Activated CD4-positive, alpha-beta T cell treated with anti-CD3 and anti-CD28 coated beads for 4 hours (primary cell): ENCODE measurements at places on chromosomes 16 and 17.

DNA sequence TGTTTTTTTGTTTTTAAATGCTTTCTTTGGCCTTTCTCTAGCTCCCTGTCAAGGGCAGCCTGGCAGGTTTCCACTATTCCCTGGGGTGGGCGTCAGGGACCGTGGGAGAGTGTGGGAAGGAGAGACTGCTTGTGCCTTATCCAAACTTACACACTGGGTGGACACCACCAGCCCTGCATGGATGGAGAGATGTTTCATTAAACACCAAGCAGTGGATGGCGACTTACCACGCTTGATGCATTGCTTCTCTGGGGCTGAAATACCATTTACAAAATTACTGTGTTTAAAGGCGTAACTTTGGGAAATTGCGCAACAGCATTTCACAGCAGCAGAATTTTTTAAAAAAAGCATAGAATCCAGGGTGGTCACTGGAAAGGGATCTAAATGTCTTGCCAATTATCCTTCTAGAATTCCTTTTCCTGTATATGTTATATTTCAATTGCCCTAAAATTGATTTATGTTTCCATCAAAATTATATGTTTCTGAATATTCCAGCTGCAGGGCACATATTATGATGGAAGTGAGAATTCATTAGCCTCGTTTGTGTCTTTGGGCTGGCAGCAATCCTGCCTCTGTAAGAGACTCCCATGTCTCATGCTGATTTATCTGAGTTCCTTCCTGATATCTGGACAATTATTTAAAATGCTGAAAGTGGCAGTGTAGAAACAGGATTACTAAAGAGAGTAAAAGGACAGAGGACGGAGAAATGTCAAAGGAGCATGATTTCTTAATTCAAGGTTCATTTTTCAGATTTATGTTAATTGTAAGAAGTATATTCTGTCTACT, 247.3 kb downstream of the GRIN2A start:
- DNase-seq: no peak

GRCh38 chr17:62581764-62582163, 45.7 kb upstream of the MRC2 start:
- no peak for DNase-seq

GRCh38 chr17:3792481-3792880, 8.5 kb downstream of the ITGAE start:
- DNase-seq: no peak

GRCh38 chr16:73817526-73818324, 478.9 kb upstream of the PSMD7 start:
- no peak for DNase-seq

- DNase-seq: no peak
These were observed 7.3 kb downstream of the ACACA start for GRCh38 chr17:37399265-37399803.

DNA sequence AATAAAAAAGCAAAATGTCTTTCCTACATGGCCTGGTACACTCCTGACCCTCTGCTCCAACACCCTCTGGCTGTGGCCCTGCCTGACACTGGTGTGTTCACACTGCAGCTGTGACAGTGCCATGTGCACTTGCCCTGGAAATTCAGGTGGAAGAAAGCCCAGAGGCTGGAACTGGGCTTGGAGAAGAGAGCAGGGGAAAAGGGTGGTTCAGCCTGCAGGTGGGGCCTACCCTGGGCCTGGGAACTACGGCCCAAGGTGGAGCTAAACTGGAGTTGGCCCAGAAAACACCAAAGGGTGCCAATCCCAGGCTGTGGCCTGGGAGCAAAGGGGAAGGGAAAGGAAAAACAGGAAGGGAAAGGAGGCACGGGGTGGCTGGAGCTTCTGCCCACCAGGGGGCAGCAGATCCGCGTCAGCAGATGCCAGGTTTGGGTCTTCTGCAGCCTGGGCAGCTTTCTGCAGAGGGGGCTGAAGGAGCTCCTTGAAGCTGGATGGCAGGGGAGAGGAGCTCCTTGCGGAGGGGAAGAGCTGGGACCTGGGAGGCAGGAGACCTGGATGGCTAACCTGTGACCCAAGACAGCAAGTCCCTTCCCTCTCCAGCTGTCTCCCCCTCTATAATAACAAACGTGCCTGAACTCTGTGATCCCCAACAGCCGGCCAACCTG, 15.4 kb upstream of the CTCF start:
- peak; percentile 70 for DNase-seq

DNA sequence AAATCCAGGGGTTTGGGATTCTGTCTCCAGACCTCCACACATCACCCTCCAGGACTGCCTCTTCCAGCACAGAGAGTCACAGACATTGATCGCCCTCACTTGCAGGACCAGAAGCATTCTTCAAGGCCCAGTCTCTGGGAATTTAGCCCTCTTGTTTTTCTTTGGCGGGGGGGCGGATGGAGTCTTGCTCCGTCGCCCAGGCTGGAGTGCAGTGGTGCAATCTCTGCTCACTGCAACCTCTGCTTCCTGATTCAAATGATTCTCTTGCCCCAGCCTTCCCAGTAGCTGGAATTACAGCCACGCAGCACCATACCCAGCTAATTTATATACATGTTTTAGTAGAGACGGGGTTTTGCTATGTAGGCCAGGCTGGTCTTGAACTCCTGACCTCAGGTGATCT, 8.5 kb upstream of the ITGAL start:
- DNase-seq: no peak

DNA sequence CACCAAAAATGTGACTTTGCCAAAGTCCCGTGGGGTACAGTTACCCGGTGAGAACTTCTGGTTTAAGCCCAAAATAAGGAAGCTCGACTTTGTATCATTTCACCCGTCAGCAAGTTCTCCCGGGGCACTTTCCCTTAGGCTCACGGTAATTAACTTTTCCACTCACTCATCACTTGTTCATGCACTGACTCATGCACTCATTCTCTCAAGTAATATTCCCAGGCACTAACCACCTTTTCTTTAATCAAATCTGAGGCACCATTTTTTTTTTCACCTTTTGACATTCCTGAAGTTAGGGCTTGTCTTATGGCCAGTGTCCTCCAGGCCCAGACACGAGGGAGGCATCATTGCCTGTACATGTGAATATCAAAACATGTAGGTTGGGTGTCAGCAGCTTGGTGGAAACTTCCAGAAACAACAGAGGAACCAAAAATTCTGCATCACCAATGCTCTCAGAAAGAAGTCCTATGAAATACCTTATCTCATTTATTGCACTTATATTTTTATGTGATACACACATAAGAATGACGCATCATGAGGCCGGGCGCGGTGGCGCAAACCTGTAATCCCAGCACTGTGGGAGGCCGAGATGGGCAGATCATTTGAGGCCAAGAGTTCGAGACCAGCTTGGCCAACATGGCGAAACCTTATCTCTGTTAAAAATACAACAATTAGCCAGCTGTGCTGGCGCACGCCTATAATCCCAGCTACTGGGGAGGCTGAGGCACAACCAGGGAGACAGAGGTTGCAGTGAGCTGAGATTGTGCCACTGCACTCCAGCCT, 36.1 kb upstream of the ATP2C2 start:
- no peak for DNase-seq

DNA sequence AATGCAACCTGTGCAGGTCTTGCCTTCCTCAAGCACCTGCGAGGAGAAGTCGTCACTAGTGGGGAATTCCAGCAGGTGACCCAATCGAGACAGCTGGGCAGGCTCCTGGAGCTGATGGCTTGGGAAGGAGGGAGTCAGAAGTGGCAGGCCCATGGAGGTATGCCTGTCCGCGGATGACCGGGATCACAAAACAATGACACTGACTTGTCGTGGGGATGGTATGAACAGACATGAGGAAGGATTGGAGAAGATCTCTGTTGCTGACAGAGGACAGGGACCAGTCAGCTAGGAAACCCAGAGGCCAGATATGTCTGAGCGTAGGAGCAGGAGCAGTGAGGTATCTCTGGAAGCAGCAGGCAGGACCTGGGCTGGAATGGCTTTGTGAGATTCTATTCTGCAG, 233.3 kb downstream of the SOX9 start:
- DNase-seq: no peak

GRCh38 chr17:4958102-4958501, 7.2 kb downstream of the ENO3 start:
- DNase-seq: no peak

DNA sequence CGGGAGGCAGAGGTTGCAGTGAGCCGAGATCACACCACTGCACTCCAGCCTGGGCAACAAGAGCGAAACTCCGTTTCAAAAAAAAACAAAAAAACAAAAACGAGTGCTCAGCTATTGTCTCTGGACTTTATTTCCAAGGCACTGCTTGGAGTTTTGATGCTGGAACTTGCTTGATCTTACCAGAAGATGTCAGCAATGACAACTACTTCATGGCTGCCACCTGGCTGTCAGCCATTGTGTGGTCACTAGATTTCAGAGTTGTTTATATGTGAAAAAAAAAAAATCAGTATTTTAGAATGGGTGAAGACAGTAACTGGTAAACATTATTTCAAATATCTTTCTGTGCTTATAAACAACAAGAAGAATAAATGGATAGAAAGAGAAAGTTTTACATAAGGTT, 26.3 kb upstream of the OR4D1 start:
- DNase-seq: peak; percentile 13
